ENCODE measurements at places on chromosomes 7 and 10. TPM values are rescaled to one million over a fixed set of nuclear protein-coding genes. Genes with fewer than 3 reads are reported as not detected.
A peak's percentile ranks its signal among the peaks of the same experiment; 100 is the strongest.

Gene CPVL
- 11.4 TPM for total RNA-seq

Gene GPR146
- total RNA-seq: 24.1 TPM

Gene DGKI
- total RNA-seq: 2.7 TPM

DNA sequence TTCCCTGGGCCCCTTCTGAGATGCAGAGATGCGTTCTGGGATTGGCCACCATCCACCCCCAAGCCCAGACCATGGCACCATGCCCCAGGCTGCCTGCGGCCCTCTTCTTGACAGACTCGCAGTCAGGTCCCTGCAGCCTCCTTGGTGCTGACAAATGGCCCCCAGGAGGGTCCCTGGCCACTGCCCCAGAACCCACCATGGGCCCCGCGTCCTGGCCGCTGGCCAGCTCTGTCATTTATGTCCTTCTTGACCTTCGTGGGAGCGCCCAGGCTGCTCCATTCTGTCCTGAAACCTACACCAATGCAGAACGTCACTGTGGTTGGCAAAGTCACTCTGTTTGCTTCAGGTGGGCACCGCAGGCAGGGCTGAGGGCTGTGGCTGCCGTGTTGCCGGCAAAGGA, 39.5 kb upstream of the SLC29A4 start:
- no peaks in the 10 kb centered on the region for H3K4me1 ChIP-seq
- H3K27me3 ChIP-seq: no peaks in the 10 kb centered on the region
- DNase-seq: no peak
- no peak overlapping the region for H3K27ac ChIP-seq
- no peak overlapping the region for H3K4me3 ChIP-seq

- H3K27me3 ChIP-seq: no peaks in the 10 kb centered on the region
- peak; percentile 41 for DNase-seq
- peak overlapping the region; percentile 81 for H3K4me3 ChIP-seq
- no peaks in the 10 kb centered on the region for H3K36me3 ChIP-seq
- peak overlapping the region; percentile 93 for H3K27ac ChIP-seq
Observed at GRCh38 chr10:45418849-45419675, 45.0 kb downstream of the ALOX5 start.

DNA sequence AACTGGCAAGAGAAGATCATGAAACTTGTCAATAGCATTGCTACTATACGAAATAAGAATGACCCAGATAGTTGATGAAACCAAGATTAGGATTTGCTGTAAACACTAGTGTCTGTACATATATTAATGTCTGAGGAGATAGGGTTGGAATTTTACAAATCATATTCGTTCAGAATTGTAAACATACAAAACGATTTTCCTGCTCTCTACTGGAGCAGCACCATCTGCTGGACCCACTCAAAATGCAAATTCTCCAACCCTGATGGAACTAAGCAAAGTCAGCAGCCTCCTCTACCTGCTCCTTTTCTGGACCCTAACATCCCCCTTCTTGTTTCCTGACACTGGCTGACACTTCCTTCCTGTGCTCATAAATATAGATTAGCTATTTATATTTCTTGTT, 29.4 kb upstream of the SGMS1 start:
- no peak overlapping the region for H3K4me3 ChIP-seq
- no peaks in the 10 kb centered on the region for H3K36me3 ChIP-seq
- no peaks in the 10 kb centered on the region for H3K27me3 ChIP-seq
- DNase-seq: no peak

- H3K27ac ChIP-seq: no peak overlapping the region
- no peaks in the 10 kb centered on the region for H3K27me3 ChIP-seq
- H3K4me3 ChIP-seq: no peak overlapping the region
- no peaks in the 10 kb centered on the region for H3K36me3 ChIP-seq
- no peak for DNase-seq
Observed at GRCh38 chr10:45809837-45810236, 37.5 kb downstream of the AGAP4 start.

DNA sequence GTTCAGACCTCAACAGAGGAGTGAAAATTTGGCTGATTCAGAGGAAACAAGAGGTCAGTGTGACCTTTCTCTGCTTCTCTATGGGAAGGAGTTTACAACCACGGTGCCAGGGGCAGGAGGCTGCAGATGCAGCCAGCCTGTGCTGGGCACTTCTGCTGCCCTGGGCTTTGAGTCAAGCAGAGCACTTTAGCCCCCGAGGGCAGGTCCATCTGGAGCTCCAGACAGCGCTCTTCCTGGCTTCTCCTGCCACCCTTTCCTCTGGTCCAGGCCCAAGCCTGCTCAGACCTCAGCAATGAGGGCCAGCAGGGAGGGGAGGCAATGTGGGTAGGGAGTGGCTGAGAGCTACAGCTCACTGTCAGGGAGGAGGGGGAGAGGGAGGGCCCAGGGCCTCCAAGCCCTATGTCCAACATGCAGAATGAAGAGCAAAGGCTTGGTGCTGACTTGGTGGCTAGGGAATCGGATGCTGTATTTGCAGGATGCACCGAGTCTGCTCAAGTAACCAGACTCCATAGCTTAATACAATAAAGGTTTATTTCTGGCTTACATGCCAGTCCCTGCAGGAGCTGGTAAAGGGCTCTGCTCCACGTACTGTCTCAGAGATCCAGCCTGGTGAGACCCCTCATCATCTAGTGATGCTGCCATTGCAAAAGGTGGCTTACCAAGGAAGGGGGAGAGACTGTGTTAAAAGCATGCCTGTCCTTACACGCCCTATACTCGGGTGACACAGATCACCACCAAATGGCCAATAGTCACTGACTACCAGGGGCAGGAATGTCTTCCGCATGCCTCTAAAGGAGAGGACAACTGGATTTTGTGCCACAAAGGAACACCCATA, 481.6 kb downstream of the RPS24 start:
- no peak overlapping the region for H3K4me3 ChIP-seq
- no peak overlapping the region for H3K27ac ChIP-seq
- no peaks in the 10 kb centered on the region for H3K4me1 ChIP-seq
- no peak for DNase-seq
